ENCODE measurements at places on chromosomes 6 and 20. TPM values are rescaled to one million over a fixed set of nuclear protein-coding genes. Genes with fewer than 3 reads are reported as not detected.

The LY6G6D gene
- polyA plus RNA-seq, result 1.8 TPM

The SS18L1 gene
- 29.7 TPM for polyA plus RNA-seq

The TRIM39 gene
- polyA plus RNA-seq, result 7.3 TPM

The PLEKHG1 gene
- 0.94 TPM for polyA plus RNA-seq

The BCL2L1 gene
- polyA plus RNA-seq, result 94.4 TPM

The CRISP3 gene
- polyA plus RNA-seq, result not detected

The LAMP5 gene
- polyA plus RNA-seq, result 0.66 TPM

The RGS17 gene
- 2.3 TPM for polyA plus RNA-seq

The TNF gene
- polyA plus RNA-seq, result not detected

The AP5S1 gene
- polyA plus RNA-seq, result 3.3 TPM

The REM1 gene
- 0.05 TPM for polyA plus RNA-seq

The SNAI1 gene
- 10.6 TPM for polyA plus RNA-seq

The PGC gene
- polyA plus RNA-seq, result 0.25 TPM

The EYS gene
- polyA plus RNA-seq, result not detected

The MOXD1 gene
- polyA plus RNA-seq, result 3.5 TPM

The ASIP gene
- not detected for polyA plus RNA-seq

The CGA gene
- not detected for polyA plus RNA-seq

The CD93 gene
- polyA plus RNA-seq, result under 0.01 TPM

The GJA10 gene
- polyA plus RNA-seq, result 0.17 TPM

The KIAA1586 gene
- 1.5 TPM for polyA plus RNA-seq

The SMIM28 gene
- not detected for polyA plus RNA-seq

The RIPPLY2 gene
- 1.5 TPM for polyA plus RNA-seq

The KHDC1L gene
- polyA plus RNA-seq, result 0.14 TPM

The MCCD1 gene
- not detected for polyA plus RNA-seq

The GPR63 gene
- polyA plus RNA-seq, result 5.5 TPM

The CCN2 gene
- polyA plus RNA-seq, result 47.5 TPM

The SEL1L2 gene
- not detected for polyA plus RNA-seq

The PPP1R14C gene
- polyA plus RNA-seq, result 0.30 TPM

The BPIFA1 gene
- polyA plus RNA-seq, result not detected

The NHLRC1 gene
- polyA plus RNA-seq, result 0.57 TPM

The C6orf52 gene
- polyA plus RNA-seq, result 3.1 TPM

The ZSCAN31 gene
- 1.2 TPM for polyA plus RNA-seq

The WFDC12 gene
- polyA plus RNA-seq, result not detected

The PDYN gene
- 0.60 TPM for polyA plus RNA-seq

The SLC18B1 gene
- polyA plus RNA-seq, result 10.6 TPM

The MEP1A gene
- 0.06 TPM for polyA plus RNA-seq

The CHMP4B gene
- 36.6 TPM for polyA plus RNA-seq

The OR2H1 gene
- not detected for polyA plus RNA-seq

The SLC32A1 gene
- 0.09 TPM for polyA plus RNA-seq

The TFAP2C gene
- 2.8 TPM for polyA plus RNA-seq

The TBXT gene
- polyA plus RNA-seq, result 0.18 TPM

The GTSF1L gene
- not detected for polyA plus RNA-seq

The MSH5 gene
- polyA plus RNA-seq, result 26.5 TPM

The SLC22A2 gene
- not detected for polyA plus RNA-seq

The SIRPD gene
- not detected for polyA plus RNA-seq

The NRSN1 gene
- polyA plus RNA-seq, result 0.03 TPM

The EEF1A1 gene
- polyA plus RNA-seq, result 10,552 TPM

The MPIG6B gene
- polyA plus RNA-seq, result 0.18 TPM

The DUSP15 gene
- 6.0 TPM for polyA plus RNA-seq

The C20orf144 gene
- 0.21 TPM for polyA plus RNA-seq

All from H1 (cell line).